ENCODE measurements at places on chromosomes 5 and 9. TPM values are rescaled to one million over a fixed set of nuclear protein-coding genes. Genes with fewer than 3 reads are reported as not detected.

FOXD1 gene
- total RNA-seq: 0.94 TPM

KYAT1 gene
- 9.0 TPM for total RNA-seq

SPATA31D4 gene
- not detected for total RNA-seq

MEIKIN gene
- 1.7 TPM for total RNA-seq

GIN1 gene
- 19.3 TPM for total RNA-seq

NMUR2 gene
- total RNA-seq: not detected

PCDHA6 gene
- total RNA-seq: 24.8 TPM

FST gene
- 3.0 TPM for total RNA-seq

SEMA6A gene
- total RNA-seq: 24.2 TPM

IL3 gene
- not detected for total RNA-seq

FOXD4L4 gene
- 0.78 TPM for total RNA-seq

ENTR1 gene
- 20.1 TPM for total RNA-seq

KCNIP1 gene
- total RNA-seq: 14.5 TPM

CDK7 gene
- 57.4 TPM for total RNA-seq

PTGR1 gene
- 10.6 TPM for total RNA-seq

PAPPA gene
- total RNA-seq: under 0.01 TPM

PCYOX1L gene
- total RNA-seq: 11.9 TPM

ANKRD18A gene
- 6.9 TPM for total RNA-seq

KCNV2 gene
- not detected for total RNA-seq

MLANA gene
- not detected for total RNA-seq

ARSI gene
- total RNA-seq: 0.31 TPM

PSAT1 gene
- 31.8 TPM for total RNA-seq

DMRT3 gene
- 0.16 TPM for total RNA-seq

CDH9 gene
- total RNA-seq: 34.2 TPM

PCDHGC4 gene
- total RNA-seq: 91.2 TPM

CCL21 gene
- not detected for total RNA-seq

PCDHB10 gene
- total RNA-seq: 13.1 TPM

ESM1 gene
- 0.47 TPM for total RNA-seq

PROB1 gene
- 0.16 TPM for total RNA-seq

STPG3 gene
- not detected for total RNA-seq

NDOR1 gene
- total RNA-seq: 2.8 TPM

TBC1D13 gene
- 7.5 TPM for total RNA-seq

HBEGF gene
- 8.7 TPM for total RNA-seq

DAB2 gene
- total RNA-seq: 23.4 TPM

ZBTB34 gene
- 83.0 TPM for total RNA-seq

FAM163B gene
- total RNA-seq: 16.5 TPM

ANKRD20A1 gene
- total RNA-seq: 7.6 TPM

PPP1R26 gene
- 38.5 TPM for total RNA-seq

GGTA1 gene
- 2.3 TPM for total RNA-seq

C9orf153 gene
- 0.62 TPM for total RNA-seq

PCDHGA9 gene
- 11.9 TPM for total RNA-seq

SH3RF2 gene
- total RNA-seq: 0.31 TPM

ARID3C gene
- total RNA-seq: not detected

TAF11L5 gene
- not detected for total RNA-seq

FAM53C gene
- total RNA-seq: 26.4 TPM

AJM1 gene
- total RNA-seq: 0.94 TPM

ENTREP1 gene
- 1.4 TPM for total RNA-seq

NXNL2 gene
- 0.78 TPM for total RNA-seq

LCN15 gene
- total RNA-seq: not detected

UGT3A2 gene
- 0.16 TPM for total RNA-seq

SLC6A18 gene
- not detected for total RNA-seq

PIP5KL1 gene
- total RNA-seq: 1.4 TPM

SH2D3C gene
- 5.1 TPM for total RNA-seq

MEGF10 gene
- 20.0 TPM for total RNA-seq

UNC13B gene
- 12.3 TPM for total RNA-seq

PCDHA9 gene
- total RNA-seq: 18.6 TPM

PCDHA2 gene
- 11.5 TPM for total RNA-seq
